ENCODE measurements at places on chromosomes 7 and 10.

DNA sequence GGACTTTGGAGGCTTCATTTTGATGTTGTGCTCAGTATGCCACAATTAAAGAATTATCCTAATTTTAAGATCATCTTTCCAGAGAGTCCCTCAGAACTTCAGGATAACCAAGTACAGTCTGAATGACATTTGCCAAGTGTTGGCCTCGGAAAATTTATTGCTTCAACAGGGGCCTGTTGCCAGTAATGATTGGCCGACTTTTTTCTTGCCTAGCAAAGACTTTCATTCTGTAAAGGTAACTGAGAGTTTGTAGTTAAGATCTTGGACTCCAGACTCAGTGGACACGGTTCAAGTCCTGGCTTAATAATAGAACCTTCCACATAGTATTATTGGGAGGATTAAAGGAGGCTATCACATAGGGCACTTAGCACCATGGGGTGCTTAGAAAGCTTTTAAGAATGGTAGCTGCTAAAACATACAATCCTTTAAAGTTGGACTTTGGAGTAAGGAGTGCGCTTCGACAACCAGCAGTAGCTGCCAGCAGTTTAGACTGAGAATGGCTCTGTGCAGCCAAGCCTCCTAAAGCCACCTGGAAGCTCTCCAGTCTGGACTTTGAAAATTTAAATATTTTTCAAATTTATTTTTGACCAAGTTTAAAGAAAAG, 90.0 kb downstream of the PLCE1 start:
- DNase-seq = no peak
- no peak overlapping the region for H3K4me3 ChIP-seq
- no peak overlapping the region for H3K27ac ChIP-seq
- H3K27me3 ChIP-seq = no peaks in the 10 kb centered on the region
- H3K4me1 ChIP-seq = no peaks in the 10 kb centered on the region
- no peaks in the 10 kb centered on the region for H3K36me3 ChIP-seq

GRCh38 chr10:133230387-133231195, 574 bp downstream of the UTF1 start:
- peaks cover 74% of the 10 kb centered on the region for H3K27me3 ChIP-seq
- DNase-seq = no peak
- peaks cover 7% of the 10 kb centered on the region for H3K4me1 ChIP-seq
- H3K4me3 ChIP-seq = peak overlapping the region; percentile 41

- peaks cover 54% of the 10 kb centered on the region for H3K27me3 ChIP-seq
- H3K27ac ChIP-seq = no peak overlapping the region
- no peaks in the 10 kb centered on the region for H3K4me1 ChIP-seq
Measured at GRCh38 chr7:141042222-141043193, 27.8 kb upstream of the MRPS33 start.

DNA sequence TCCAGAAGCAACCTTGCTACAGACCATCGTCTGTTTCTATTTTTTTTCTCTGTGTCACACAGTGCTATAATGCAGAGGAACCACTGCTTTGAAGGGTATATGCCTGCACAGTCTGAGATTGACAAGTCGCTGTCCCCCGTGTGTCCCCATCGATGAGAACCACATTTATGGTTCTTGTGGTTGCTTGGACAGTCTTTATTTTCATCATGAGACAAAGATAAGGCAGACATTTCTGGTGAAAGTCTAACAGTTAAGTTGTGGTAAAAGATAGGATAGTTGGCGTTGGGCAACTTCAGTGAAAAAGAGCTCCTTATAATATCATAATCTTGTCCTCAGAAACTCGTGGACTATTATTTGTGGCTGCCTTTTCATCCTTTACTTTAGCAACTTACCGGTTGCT, 6.3 kb upstream of the AKR1E2 start:
- DNase-seq = no peak
- H3K36me3 ChIP-seq = no peaks in the 10 kb centered on the region
- peaks cover 59% of the 10 kb centered on the region for H3K27me3 ChIP-seq

- H3K36me3 ChIP-seq = peaks cover 2% of the 10 kb centered on the region
- DNase-seq = no peak
- no peak overlapping the region for H3K4me3 ChIP-seq
Measured at GRCh38 chr7:64886956-64887545, 16.0 kb upstream of the ZNF273 start.

DNA sequence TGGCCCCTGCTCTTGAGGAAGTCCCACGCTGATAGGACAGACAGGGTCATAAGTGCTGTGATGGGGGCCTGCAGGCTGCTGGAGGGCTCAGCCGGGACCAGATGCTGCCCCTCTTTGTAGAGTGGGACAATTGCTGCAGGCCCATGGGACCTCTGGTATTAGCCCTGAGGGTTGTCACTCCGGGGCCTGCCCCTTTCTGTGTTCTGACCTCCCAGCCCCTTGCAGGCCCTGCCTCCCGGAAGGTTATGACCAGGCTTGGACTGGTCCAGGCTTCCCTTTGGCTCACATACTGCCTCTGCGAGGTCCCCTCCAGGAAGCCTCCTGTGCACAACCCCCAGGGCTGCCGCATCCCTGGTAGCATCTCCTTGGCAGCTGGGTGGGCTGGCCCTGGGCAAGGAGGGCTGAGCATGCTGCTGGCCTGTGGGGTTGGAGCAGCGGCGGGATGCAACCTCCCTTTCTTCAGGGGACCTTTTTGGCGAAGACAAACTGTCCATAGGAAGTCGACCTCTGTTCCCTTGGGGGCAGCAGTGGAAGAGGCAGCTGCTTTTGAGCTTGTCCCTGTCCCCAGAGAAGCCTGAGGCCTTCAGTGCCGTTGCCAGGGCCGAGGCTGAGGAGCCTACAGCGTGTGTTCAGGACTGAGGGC, 8.8 kb downstream of the LIMK1 start:
- peaks cover 9% of the 10 kb centered on the region for H3K36me3 ChIP-seq
- H3K4me3 ChIP-seq = peak overlapping the region; percentile 41
- H3K27me3 ChIP-seq = no peaks in the 10 kb centered on the region
- peaks cover 19% of the 10 kb centered on the region for H3K4me1 ChIP-seq
- H3K27ac ChIP-seq = peak overlapping the region; percentile 94
- no peak for DNase-seq

DNA sequence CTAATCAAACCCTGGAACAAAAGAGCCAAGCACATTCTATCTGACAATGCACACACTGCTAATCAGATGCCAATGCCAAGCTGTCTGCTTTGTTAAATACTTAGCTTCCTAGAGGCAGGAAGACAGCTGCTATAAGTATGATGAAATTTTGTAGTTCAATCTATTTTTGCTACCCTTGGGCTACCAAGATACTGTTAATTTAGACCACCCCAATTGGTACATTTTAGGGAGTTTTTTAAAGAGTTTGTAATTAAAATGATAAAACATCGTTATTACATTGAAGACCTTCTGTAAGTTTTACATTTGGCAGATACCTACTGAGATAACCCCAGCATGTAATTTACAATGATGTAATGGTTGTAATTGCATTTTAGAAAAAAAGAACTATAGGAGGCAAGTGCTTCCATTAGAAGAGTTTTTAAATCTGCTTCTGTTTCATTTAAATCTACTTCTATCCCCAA, 268.5 kb downstream of the ADK start:
- H3K4me1 ChIP-seq = no peaks in the 10 kb centered on the region
- no peak for DNase-seq
- no peak overlapping the region for H3K27ac ChIP-seq

DNA sequence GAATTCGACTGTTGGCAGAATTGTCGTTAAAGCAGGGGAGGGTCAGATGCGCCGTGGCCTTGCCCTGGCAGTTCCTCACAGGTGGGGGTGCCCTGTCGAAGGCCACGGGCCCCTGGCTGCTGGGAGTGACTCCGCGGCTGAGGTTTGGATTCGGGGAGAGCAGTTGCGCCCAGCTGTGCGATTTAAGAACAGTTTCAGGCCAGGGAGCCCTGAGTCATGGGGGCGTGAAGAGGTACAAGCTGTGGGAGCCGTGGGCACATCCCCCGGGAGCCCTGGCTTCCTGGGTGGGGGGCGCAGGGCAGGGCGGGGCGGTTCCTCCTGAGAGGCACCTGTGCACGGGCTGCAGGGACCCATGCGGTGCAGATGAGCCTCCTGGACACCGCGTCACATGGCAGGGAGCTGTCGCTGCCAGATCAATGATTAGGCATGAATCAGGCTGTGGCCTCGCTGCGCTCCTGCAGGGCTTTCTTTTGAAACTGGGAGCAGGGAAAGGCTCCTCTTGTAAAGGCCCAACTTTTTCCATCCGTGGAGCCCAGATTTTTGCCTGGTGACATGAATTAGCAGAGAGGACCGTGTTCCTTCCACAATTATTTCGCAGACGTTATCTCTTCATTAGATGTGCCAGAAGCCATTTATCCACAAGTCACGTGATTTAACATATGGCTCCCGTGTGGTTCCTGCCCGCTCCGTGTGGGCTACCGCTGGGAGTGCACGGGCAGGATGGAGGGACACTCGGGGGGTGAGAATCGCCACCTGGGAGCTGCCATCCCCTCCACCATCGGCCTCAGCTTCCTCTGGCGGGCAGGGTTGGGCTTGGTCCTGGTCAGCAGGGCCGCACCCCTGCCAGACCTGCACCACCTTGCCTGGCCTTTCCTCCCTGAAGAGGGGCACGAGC, 918 bp downstream of the PWWP2B start:
- peaks cover 11% of the 10 kb centered on the region for H3K36me3 ChIP-seq
- H3K27ac ChIP-seq = peak overlapping the region; percentile 75
- H3K27me3 ChIP-seq = no peaks in the 10 kb centered on the region
- no peak for DNase-seq
- H3K4me3 ChIP-seq = peak overlapping the region; percentile 86

- H3K4me1 ChIP-seq = no peaks in the 10 kb centered on the region
- no peak overlapping the region for H3K4me3 ChIP-seq
- H3K27me3 ChIP-seq = peaks cover 37% of the 10 kb centered on the region
- H3K36me3 ChIP-seq = no peaks in the 10 kb centered on the region
- H3K27ac ChIP-seq = no peak overlapping the region
Measured at GRCh38 chr7:132269718-132270117, 306.6 kb downstream of the PLXNA4 start.

GRCh38 chr10:1577945-1578344, 159.4 kb downstream of the ADARB2 start:
- H3K4me1 ChIP-seq = no peaks in the 10 kb centered on the region
- H3K27me3 ChIP-seq = no peaks in the 10 kb centered on the region
- no peak overlapping the region for H3K27ac ChIP-seq
- no peak overlapping the region for H3K4me3 ChIP-seq
- H3K36me3 ChIP-seq = no peaks in the 10 kb centered on the region

Data from central memory CD8-positive, alpha-beta T cell (primary cell).